ENCODE measurements at places on chromosomes 5 and 9.

- DNase-seq, result no peak
Measured at GRCh38 chr5:154762700-154763099, 7.5 kb downstream of the LARP1 start.

DNA sequence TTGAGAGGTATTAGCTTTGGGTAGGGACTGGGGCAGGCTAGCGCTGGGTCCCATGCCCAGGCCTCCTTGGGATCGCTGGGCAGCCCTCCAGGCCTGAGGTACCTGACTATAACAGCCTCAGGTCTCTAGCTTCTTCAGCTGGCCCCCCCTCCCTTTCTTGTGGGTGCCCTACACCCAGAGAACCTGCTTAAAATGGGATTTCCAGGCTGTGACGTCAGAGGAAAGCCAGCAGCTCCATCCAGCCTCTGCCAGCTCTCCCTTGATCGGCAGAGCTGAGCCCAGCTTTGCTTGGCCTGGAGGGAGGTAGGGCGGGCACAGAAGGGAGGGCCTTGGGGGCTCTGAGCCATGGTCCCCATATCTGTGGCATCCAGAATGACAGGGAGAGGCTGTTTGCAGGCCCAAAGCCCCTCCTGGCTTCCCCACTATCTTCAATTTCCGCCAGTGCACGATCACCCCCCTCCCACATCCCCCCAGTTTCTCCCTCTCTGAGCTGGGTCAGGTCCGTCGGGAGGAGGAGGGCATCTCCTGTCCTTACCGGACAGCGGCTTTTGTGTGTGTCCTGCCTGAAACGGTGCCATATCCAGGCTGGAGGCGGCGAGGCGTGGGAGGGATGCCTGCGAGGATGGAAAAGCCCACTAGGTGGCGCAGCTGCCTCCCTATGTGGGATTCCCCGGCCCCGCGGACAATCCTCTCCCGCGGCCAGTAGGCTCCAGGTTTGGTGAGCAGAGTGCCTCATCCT, 10.8 kb downstream of the REEP2 start:
- peak; percentile 78 for DNase-seq

- no peak for DNase-seq
Measured at GRCh38 chr5:31530541-31531265, 1.2 kb downstream of the DROSHA start.

- DNase-seq, result no peak
Measured at GRCh38 chr5:135444360-135444759, 2.8 kb downstream of the DCANP1 start.

DNA sequence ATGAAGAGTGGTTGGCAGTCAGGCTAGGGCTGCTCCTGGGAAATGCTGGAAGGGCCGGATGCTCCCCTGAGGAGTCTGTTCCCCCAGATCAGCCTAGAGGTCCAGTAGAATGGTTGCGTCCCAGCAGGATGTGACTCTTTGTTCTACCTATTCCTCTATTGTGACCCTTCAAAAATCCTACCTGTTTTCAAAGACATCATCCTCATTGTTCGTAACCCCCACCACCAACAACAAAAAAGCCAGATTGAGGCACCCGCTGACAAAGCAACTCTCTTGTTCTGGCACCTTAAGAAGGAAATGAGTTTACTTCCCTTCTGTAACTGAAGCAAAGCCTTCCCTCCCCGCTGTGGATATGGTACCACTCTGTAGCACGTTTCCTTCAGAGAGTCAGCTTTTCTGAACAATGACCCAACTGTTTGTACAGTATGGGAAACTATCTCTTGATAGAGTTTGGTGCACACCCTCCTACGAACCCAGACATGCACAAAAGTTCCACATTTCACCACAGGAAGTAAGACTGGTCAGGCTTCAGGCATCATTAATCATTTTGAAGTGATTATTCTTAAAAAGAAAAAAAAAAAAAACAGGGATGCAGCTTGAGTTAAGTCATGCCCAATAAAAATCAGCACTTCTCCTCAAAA, 207.2 kb downstream of the ENC1 start:
- DNase-seq, result peak; percentile 51

DNA sequence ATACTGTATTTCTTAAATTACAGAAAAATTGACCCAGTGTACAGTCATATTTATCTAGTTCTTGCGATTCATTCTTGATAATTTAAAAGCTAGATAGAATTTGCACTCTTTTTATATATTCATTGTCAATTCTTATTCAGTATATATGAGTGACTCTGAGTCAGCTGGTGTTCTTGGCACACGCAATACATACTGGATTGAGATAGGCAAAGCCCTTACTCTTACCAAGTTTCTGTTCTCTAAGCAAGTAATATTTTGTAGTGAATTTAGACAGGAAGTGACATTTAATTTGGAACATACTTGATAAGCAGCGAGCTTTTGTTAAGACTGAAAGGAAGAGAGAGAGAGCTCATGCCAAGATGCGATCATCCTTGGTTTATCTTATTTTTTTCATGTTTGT, 57.7 kb downstream of the GPBP1 start:
- no peak for DNase-seq

GRCh38 chr5:112640546-112640945, 97.1 kb upstream of the APC start:
- peak; percentile 17 for DNase-seq

- DNase-seq, result peak; percentile 12
Measured at GRCh38 chr5:82886911-82887310, 190.3 kb downstream of the TMEM167A start.

- no peak for DNase-seq
Measured at GRCh38 chr9:131804826-131805225, 65.0 kb upstream of the RAPGEF1 start.

GRCh38 chr9:132498531-132499210, 83.7 kb upstream of the BARHL1 start:
- DNase-seq, result peak; percentile 11

DNA sequence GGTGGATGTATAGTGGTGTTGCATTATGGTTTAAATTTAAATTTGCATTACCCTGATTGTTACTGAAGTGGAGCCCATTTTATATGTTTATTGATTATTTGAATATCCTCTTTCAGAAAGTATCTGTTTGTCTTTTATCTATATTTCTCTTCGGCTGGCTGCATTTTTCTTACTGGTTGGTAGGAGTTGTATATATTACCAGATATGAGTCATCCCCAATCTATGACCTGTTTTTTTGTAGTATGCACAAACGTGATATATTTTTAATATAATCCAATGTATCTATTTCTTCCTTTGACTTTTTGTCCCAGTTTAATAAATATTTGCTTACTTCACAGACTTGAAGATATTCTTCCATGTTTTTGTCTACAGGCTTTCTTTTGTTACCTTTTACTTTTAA, 29.3 kb upstream of the CAMK4 start:
- DNase-seq, result no peak
